Activated CD4-positive, alpha-beta T cell treated with anti-CD3 and anti-CD28 coated beads, Interleukin-2, amount 10 ng/mL, durations not matched to agents 24 days and 14 days (primary cell): ENCODE measurements at places on chromosomes 16 and 17. TPM values are rescaled to one million over a fixed set of nuclear protein-coding genes. Genes with fewer than 3 reads are reported as not detected.

Gene MT1M
- total RNA-seq: not detected in 2 replicates

Gene NEUROD2
- total RNA-seq: not detected in 2 replicates

Gene CRYM
- total RNA-seq: not detected in 2 replicates

Gene MRPL58
- 73.3 and 74.3 TPM in 2 replicates for total RNA-seq

Gene PIRT
- total RNA-seq: not detected in 2 replicates

Gene SLC22A31
- 1.4 and 2.3 TPM in 2 replicates for total RNA-seq

Gene KRT36
- total RNA-seq: not detected in 2 replicates

Gene MED13
- 60.1 and 63.4 TPM in 2 replicates for total RNA-seq

- DNase-seq: no peak
Observed at GRCh38 chr16:48845261-48845660, 235.3 kb upstream of the N4BP1 start.

GRCh38 chr17:10130677-10131076 lies 67.7 kb downstream of the GAS7 start:
- DNase-seq: no peak

- no peak for DNase-seq
Observed at GRCh38 chr16:57530522-57531252, 5.7 kb downstream of the CCDC102A start.

- DNase-seq: peak; percentile 91
Observed at GRCh38 chr17:82985973-82986372, 93.4 kb upstream of the METRNL start.

DNA sequence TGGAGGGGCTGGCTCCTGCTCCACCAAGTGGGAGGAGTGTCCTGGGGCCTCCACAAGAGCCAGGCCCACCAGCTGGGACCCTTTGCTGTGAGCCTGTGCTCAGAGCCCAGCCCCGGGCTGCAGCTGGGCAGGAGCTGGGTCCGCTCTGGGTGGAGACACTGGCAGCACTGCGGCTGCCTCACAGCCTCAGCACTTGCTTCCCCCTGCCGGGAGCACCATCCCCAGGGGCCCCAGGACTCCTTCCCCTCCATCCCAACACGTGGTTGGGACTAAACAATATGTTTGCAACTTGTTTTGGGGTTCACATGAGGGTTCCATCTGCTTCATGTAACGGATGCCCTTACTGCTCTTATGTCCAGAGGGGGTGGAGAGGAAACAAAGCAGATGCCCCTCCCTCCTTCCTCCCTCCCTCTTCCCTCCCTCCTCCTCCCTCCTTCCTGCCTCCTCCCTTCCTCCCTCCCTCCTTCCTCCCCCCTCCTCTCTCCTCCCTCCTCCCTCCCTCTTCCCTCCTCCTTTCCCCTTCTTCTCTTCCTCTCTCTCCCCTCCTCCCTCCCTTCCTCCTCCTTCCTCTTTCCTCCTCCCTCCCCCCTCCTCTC lies 16.3 kb upstream of the CBFA2T3 start:
- DNase-seq: no peak

DNA sequence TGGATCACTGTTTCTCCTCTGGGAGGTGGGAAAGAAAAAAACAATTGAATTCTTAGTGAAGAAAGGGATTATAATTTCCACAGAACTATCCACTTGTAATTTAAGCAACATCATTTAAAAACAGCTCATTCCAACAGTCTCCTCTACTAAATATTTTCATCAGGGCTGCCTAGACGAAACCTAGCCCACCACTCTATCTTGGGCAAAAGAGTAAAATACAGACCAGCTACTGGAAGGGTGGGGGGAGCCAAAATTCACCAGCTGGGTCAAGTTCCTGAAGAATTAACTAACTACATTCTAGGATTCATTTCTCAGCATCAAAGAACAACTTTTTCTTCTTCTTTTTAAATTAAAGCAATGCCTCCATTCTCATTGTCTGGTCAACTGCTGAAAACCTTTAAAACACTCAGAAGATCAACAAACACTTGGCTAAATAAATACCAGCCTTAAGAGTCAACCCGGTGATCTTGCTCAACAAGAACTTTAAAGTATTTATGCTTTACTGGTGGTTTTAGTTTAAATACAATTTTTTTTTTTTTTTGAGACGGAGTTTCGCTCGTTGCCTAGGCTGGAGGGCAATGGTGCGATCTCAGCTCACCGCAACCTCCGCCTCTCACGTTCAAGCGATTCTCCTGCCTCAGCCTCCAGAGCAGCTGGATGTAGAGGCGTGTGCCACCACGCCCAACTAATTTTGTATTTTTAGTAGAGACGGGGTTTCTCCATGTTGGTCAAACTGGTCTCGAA lies 25.2 kb downstream of the KANSL1 start:
- DNase-seq: no peak

GRCh38 chr17:68670967-68671693 lies 70.0 kb upstream of the FAM20A start:
- DNase-seq: no peak

GRCh38 chr16:50816901-50817555 lies 75.1 kb downstream of the CYLD start:
- DNase-seq: no peak

GRCh38 chr17:49223168-49223516 lies 7.4 kb downstream of the PHOSPHO1 start:
- no peak for DNase-seq

GRCh38 chr16:81519301-81520150 lies 74.9 kb downstream of the CMIP start:
- DNase-seq: no peak

DNA sequence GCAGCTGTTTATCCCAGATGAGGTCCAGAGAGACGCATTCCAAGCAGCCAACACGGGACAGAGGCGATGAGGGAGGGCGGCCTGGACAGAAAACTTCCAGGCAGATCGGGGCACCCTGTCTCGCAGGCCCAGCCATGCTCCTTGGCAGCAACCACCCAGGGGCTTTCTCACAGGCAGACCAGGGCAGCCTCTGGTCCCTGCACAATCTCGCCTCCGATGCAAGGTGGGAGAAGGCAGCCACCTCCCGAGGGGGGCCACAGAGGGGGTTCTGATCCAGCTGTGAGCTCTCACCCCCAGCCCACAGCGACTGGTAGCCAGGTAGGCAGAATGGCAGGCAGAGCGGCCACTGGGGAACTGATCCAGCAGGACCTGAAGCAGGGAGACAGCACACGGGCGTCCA lies 48.7 kb downstream of the LMF1 start:
- DNase-seq: no peak

DNA sequence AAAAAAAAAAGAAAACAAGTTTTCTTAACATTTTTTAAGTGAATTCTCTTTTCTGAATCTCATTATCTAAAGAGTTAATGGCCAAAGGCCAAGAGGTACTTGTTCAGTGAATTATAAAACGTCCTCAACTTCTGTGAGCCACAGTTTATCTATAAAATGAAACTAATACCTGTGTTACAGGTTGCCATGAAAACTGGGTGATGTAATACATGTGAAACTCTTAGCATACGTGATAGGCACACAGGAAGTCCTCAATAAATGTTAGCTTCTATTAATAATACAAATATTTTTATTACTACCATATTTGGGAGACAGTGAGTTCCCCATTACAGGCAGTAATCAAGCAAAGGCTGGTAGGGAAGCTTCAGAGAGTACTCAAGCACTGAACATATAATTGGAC lies 13.5 kb upstream of the INPP5K start:
- DNase-seq: no peak
